Activated T-helper 9 cell treated with anti-CD3 and anti-CD28 coated beads, Interleukin-2, amount 50 U/mL, for 16 hours (primary cell): ENCODE measurements at places on chromosomes 12 and 14.

DNA sequence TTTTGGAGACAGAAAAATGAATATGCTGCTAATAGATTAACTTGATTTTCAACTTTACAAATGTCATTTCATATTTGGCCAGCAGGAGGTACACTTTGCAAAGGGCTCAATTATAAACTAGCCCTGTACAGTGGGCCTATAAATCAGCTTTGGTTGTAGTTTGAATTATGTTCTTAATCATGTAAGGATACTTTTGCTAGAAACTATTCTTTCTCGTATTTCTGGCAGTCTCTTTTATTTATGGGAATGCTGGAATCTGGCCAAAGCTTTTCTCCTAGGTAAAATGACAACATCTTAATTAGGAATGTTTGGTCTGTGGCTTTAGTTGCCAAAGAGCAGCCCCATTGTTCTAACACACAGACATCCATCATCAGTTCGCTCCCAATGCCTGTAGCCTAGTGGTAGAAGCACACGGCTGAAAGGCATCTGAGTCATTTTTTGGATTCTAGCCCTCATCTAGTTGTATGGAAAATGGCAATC is 1322.3 kb upstream of the SEL1L start:
- no peak for DNase-seq

DNA sequence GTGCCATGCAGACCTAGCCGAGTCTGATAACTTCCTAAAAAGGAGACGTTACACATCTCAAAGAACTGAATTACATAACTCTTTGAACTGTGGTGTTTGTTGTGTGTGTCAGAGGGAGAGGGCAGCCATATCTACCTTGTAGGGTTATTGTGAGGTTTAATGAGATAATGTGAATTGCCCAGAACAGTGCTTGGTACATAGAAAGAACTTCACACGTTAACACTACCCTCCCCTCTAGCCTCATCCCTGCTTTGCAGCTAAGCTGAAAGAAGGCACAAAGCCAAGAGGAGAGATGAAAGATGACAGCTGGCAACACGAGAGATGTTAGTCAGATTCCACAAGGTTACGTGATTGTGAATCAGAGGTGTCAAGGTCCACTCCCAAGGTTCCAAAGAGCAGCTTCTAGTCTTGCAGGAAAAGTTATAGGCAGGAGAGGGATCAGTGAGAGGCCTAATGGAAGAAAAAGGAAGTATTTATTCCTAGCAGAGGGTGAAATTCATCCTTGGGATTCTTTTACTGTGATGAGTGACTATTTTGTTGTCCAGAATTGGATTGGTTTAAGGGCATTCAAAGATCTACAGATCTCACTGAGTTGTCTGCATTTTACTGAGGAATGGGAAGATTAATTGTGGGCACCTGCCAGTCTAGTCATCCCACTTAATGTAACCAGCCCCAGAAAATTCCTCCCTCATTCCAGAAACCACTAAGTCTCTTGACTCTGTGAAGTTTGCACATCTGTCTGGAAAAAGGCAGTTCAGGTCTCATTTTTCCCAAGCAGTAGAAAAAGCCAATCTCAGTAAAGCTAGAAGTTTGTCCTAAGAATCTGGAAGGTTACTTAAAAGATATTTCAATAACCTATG is 25.9 kb upstream of the WNK1 start:
- no peak for DNase-seq

DNA sequence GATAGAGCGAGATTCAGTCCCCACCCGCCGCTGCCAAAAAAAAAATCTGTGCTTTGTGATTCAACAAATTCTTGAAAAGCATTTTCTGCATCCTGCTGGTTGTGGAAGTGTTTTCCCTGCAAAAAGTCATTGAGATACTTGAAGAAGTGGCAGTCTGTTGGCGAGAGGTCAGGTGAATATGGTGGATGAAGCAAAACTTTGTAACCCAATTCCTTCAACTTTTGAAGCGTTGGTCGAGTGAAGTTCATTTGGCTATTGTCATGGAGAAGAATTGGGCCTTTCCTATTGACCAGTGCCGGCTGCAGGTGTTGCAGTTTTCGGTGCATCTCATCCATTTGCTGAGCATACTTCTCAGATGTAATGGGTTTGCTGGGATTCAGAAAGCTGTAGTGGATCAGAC is 20.9 kb downstream of the SRGAP1 start:
- no peak for DNase-seq

DNA sequence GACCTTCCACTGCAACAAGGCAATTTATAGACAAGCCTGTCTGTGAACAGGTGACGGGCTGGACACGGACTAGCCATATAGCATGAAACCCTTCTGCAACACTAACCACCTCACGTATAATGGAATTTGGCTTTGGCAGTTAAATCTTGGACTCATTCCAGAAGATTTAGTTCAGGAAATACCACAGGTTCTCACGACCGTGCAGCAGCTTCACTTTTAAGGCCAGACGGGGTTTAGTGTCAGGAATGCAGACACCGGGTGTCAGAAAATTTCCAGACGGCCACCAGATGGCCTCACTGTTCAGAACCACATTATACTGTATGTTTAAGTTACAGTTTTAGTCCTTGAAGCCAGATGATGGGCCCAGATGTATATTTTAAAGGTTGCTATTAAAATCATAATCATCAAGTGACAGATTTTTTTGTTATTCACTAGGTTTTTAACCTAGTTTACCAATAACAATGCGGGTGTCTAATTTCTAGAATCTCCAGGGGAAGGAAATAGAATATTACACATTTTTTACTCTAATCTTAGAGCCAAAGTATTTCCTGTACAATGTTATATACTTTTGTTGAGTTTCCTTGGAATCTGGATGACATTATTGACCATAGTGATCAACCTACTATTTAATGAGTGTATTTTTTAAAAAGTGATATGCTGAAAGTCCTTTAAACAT is 90.5 kb upstream of the TMPO start:
- peak; percentile 9 for DNase-seq

GRCh38 chr12:32983968-32984367 is 87.4 kb upstream of the PKP2 start:
- no peak for DNase-seq
